Endothelial cell (in vitro differentiated cells): ENCODE measurements at places on chromosomes 3 and 15.

DNA sequence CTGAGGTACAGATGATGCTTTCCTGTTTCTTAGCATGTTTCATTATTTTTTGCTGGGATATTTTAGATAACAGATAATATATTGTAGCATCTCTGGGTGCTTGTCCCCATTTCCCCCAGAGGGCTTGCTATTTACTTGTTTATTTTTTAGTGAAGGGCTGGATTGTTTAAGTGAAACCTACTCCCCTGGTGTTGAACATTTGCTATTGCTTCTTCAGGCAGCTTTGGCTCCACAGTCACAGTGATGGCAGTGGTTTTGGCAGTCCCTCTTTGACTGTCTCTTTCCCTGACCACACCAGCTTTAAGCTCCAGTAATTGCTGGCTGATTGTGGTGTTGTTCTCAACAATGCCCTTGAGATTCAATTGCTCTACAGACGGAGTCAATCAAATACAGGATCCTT lies 128.9 kb downstream of the KLF13 start:
- no peak for DNase-seq

DNA sequence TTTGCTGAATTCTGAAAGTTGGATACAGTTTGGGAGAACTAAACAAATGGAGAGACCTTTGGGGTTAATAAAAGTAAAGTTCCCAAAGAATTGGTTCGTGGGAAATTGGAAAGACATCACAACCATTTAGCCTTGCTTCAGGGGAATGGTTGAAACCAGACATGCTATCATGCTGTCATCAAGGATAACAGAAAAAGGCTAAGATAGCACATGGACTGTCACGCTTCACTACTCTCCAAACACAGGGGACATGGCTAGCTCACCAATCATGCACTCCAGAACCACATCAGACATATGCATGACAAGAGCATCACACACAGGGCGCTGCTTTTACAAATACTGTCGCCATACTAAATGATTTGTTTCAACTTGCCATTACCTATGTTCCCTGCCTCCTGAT lies 671.7 kb upstream of the ROBO1 start:
- DNase-seq: no peak

DNA sequence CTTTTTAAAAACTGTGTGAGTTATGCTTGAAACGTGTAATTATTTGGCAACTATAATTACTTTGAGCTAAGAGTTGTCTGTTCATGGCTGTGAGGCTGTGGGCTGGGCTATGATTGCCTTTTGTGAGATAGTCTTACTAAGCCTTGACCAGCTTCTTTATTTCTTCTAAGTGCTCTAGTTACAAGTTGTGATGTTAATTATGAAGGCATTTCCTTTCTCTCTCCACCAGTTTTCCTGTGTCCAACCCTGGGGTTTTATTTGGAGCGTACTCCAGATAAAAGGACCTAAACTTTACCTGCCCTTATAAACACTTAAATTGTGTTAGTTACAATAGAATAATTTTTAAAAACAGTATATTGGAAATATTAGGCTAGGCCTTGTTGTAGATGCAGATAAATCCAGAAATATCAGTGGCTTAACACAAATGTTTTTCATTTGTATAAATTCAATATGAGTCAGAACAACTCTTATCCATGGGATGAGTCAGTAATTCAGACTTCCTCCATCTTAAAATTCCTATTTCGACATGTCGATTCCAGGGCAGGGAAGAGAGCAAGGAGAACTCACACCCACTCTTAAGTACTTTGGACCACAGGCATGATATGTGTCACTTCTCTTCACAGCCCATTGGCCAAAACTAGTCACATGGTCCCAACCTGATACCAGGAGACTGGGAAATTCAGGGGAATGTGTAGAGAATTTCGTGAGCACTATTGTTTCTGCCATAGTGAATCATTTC lies 17.0 kb downstream of the TMEM62 start:
- DNase-seq: no peak

- DNase-seq: no peak
Measured at GRCh38 chr3:71237672-71238071, 345.9 kb downstream of the FOXP1 start.

GRCh38 chr3:62372621-62373041 lies 719 bp downstream of the FEZF2 start:
- peak; percentile 20 for DNase-seq

- no peak for DNase-seq
Measured at GRCh38 chr15:39022532-39023305, 458.1 kb upstream of the RASGRP1 start.

- DNase-seq: peak; percentile 28
Measured at GRCh38 chr3:146640955-146641867, 36.1 kb upstream of the PLSCR5 start.

DNA sequence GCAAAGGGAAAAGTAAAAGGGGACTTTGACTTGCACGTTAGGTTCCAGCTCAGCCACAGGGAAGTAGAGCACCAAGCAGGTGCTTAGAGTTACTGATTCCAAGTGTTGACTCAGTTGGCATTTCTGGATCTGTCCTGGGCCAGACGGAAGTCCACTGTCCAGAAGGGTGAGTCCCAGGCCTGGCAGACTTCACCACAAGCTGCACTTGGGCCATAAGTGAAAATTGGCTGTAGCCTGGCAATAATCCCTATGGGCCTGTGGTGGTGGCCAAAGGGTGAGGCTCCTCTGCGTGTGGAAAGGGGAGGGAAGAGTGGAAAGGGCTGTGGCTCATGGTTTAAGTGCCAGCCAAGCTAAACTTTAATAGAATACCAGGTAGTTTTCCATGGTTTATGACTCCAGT lies 121.5 kb downstream of the DTWD1 start:
- no peak for DNase-seq

DNA sequence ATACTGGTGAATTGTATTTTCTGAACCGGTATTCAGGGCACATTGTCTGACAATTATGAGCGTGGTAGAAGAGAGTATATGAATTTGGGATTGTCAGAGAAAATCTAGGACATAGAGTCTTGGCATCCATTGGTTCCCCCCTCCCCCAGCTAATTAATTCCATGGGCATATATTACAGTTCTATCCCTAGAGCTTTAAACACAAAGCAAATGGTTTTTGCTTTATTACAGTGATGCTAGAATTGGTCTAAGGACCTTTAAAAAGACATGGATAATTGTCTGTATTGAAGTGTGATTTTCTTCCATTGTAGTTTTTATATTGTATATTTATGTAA lies 91.3 kb downstream of the FNDC3B start:
- DNase-seq: no peak
